ENCODE measurements at places on chromosomes 4 and X. TPM values are rescaled to one million over a fixed set of nuclear protein-coding genes. Genes with fewer than 3 reads are reported as not detected.
A peak's percentile ranks its signal among the peaks of the same experiment; 100 is the strongest.

The IRS4 gene
- polyA plus RNA-seq, result 1.7 TPM

DNA sequence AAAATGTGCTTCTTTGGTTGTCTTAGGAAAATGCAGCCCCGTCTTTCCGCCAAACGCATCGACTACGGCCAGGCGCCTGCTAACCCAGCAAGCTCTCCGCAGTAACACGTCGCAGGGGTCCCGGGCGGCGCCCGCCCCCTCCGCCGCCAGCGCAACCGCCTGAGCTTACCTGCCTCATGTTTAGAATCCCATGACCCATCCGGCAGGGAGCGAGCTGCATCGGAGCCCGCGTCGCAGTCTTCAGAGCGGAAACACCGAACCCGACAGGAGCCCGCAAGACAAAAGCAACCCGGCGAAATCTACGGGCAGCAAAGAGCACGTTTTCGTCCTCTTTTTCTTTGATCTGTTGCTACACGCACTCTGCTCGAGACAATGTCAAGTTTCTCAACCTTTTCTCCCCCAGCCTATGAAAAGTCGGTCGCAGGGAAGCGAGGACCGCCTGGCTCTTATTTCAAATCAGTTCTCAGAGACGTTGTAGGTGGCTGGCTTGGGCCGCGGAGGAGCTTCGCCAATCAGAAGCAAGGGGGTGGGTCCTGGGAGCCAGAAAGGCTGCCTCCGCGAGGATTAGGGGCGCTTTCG is at the start of gene MID1:
TSS of gene MID1 (minus strand) at position 465 of the 579 bp plus-strand sequence. CDS start 53,038 bp downstream, outside the sequence.
- DNase-seq, result peak; percentile 54

- DNase-seq, result no peak
Observed at GRCh38 chr4:175910700-175911099, 98.6 kb upstream of the GPM6A start.

DNA sequence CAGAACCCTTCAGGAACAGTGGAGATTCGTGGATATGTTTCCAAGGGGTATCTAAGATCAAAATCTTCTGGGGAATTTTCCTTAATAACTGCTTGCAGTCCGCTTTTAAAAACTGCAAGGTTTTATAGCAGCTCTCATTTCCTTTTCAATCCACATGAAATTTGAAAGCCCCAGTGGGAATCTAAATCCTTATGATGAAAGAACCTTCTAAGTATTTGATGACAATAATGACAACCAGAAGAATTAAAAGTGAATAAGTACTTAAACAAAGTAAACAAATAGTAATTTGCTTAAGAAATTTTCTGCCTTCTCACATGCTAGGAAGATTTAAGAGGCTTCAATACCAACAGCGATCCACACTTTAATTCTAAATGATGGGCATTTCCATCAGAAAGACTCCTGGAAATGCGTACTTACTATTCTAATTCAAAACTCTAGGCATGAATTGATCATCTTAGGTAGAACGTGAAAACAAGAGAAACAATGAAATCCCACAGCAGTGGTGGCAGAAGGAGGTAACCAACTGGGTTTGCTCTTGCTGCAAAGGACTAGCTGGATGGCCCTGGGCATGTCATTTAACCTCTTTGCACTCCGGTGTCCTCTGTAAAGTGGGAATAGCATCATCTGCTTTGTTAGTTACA is 37.6 kb upstream of the S100G start:
- no peak for DNase-seq

The AFF2 gene
- polyA plus RNA-seq, result 4.8 TPM

- DNase-seq, result no peak
Observed at GRCh38 chrX:112714357-112714918, 34.7 kb upstream of the LHFPL1 start.

The VEGFD gene
- 0.22 TPM for polyA plus RNA-seq

The PWWP3B gene
- 3.1 TPM for polyA plus RNA-seq

- DNase-seq, result no peak
Observed at GRCh38 chrX:69278031-69278687, 112.9 kb upstream of the PJA1 start.

- DNase-seq, result no peak
Observed at GRCh38 chr4:110904435-110905065, 281.7 kb upstream of the PITX2 start.

DNA sequence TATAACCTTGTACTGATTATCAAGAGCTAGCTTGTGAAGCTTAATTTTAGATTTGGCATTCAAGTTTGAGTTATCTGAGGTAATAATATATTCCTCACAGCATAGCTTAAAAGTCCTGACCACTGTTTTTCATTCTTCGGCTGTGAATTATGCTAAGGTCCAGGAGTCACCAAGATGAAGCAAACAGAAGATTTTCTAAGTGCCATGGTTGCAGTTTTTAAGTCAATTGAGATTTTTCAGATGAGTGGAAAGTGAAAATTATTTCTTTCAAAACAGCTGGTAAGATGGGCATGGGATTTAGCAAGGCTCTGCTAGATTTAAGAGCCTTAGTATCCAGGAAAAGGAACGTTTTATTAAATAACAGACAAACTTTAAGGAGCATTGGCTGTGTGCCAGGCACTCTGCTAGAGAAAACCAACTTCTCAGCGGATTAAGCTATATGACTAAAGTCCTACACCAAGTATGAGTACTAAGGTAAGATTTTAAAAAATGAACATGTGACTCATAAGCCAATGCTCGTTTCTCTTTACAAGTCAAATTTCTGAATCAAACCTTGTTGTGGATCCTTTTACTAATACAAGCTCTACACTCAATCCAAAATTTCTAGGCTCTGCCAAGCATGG is 149.9 kb upstream of the IL15 start:
- no peak for DNase-seq

DNA sequence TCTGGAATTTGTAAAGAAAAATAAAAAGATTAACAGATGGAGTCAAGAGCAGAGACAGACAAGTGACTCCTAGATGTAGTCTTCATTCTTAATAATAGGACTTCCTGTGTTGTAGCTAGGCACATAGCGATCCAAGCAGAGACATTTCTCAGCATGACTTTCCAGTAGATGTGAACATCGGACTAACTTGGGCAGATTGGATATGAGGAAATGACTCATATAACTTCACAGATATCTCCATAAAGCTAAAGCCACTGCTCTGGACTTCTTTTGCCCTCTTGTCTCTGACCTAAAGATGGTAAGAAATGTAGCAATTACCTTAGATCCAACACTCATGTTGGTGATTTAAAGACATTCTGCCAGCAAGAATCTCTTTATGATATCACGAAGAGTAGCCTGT is 131.7 kb downstream of the EPHA5 start:
- no peak for DNase-seq

DNA sequence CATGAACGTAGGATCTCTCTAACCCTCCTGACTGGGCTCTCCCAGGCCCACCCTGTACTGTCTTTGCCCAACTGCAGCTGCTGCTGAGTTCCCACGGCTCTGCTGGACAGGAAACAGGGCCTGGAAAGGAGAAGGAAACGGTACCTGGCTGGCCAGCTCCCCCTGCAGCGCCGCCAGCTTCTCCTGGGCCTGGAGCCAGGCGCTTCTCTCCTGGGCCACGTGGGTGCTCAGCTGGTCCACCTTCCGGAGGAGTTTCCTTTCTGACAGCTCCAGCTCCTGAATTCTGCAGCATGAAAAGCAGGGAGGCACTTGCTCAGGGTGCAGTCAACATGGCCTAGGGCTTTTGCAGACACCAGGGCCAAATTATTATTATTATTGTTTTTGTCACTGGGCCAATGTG is 6.5 kb downstream of the C4orf50 start:
- DNase-seq, result no peak

Data from right renal cortex interstitium (tissue), 3 donors.